ENCODE measurements at places on chromosomes 1 and 21. TPM values are rescaled to one million over a fixed set of nuclear protein-coding genes. Genes with fewer than 3 reads are reported as not detected.

TMEM234 gene
- 9.3 TPM for total RNA-seq

DNA sequence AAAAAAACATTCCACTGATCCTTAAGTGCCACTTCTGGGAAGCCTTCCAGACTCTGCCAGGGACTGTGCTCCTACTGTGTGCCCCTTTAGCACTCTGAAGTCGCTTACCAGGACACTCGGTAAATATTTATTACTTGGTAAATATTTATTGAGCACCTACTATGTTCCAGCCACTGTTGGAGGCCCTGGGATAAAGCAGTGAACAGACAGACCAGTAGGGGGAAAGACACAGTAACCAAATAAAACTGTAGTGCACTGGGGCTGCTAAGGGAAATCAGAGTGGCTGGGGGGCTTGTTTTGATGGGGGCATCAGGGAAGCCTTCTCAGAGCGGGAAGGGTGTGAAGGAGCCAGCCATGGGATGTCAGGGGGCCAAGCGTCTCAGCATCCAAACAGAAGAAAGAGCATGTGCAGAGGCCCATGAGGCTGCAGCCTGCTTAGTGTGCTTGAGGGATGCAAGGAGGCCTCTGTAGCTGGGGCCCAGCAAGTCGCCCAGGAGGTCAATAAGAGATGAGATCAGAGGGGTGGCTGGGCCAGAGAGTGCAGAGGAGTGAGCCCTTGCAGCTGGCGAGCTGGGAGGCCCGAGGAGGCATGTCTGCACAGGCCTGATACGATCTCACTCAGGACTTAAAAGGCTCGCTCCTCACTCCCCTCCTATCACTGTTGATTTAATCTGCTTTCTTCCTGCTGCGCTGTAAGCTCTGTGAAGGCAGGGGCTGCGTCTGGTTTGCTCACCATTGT is 28.6 kb downstream of the KAZN start:
- peak; percentile 65 for ATAC-seq

- ATAC-seq = no peak
Measured at GRCh38 chr1:10295481-10296085, 85.2 kb downstream of the KIF1B start.

CYP2J2 gene
- total RNA-seq = 3.9 TPM

RHEX gene
- total RNA-seq = 6.8 TPM

GRCh38 chr1:226654046-226654667 is 84.9 kb downstream of the ITPKB start:
- no peak for ATAC-seq

DNA sequence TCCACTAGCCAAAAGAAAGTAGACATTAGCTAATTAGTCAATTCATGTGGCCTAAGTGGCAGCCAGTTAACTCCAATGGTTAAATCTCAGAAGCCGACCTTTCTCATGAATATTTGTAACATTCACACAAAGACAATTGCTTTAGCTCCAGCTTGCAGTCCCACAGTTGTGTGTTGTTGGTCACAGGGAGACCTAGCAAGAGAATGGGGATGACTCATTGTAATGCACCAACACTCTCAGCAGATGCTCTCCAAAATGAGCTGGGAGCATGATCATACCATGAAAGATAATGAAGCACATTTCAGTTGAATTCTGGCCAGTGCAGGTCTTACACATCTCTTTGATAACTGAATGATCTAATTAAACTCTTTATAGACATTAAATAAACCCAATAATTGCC is 160.4 kb downstream of the HLX start:
- no peak for ATAC-seq

IGSF21 gene
- 3.5 TPM for total RNA-seq

LCE1E gene
- 0.39 TPM for total RNA-seq

- ATAC-seq = peak; percentile 92
Measured at GRCh38 chr1:232142403-232143314, 487.3 kb downstream of the SIPA1L2 start.

FOXO6 gene
- 2.2 TPM for total RNA-seq

DNA sequence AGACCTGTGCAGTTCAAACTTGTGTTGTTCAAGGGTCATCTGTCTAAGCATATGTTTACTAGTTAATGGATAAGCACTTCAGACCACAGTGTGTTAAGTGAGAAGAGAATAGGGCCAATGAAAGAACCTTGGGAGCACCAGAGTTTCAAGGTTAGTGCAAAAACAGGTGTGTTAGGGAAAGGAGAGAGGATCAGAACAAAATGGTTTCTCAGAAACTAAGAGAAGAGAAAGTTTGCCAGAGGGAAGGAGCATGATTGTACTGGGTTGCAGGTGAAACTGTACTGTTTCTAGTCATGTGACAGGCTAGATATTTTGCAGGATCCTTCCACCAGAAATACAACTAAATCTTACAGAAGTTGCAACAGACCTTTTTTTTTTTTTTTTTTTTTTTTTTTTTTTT is 23.3 kb downstream of the RPRD2 start:
- ATAC-seq = no peak

- no peak for ATAC-seq
Measured at GRCh38 chr1:227948493-227949260, 945 bp upstream of the WNT9A start.

- no peak for ATAC-seq
Measured at GRCh38 chr1:202291961-202292712, 49.6 kb downstream of the UBE2T start.

DNA sequence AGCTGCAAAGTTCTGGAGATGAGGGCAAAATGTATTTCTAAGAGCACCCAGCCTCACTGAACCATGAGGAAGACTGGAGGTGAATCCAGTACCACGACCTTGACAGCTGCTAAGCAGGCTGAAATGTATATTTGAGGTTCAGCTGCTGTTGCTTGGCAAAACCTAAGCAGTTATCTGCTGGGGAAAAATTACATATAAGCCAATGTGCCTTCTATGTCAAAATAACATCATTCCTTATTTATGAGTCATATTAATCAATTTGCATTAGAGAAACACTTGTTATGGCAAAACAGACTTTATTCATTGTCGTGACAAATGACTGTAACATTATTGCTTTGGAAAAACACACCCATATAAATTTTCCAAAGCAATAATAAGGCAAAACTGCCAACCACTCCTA is 560.5 kb upstream of the NR5A2 start:
- ATAC-seq = no peak

DNA sequence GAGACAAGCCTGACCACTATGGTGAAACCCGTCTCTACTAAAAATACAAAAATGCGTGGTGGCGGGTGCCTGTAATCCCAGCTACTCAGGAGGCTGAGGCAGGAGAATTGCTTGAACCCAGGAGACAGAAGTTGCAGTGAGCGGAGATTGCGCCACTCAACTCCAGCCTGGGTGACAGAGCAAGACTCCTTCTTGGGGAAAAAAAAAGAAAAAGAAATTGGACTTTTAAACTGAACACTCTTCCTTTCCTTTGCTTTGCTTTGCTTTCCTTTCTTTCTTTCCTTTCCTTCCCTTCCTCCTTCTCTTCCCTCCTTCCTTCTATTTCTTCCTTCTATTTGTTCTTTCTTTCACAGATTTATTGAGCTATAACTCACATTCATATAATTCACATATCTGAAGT is 43.3 kb upstream of the PUM1 start:
- ATAC-seq = no peak

DNA sequence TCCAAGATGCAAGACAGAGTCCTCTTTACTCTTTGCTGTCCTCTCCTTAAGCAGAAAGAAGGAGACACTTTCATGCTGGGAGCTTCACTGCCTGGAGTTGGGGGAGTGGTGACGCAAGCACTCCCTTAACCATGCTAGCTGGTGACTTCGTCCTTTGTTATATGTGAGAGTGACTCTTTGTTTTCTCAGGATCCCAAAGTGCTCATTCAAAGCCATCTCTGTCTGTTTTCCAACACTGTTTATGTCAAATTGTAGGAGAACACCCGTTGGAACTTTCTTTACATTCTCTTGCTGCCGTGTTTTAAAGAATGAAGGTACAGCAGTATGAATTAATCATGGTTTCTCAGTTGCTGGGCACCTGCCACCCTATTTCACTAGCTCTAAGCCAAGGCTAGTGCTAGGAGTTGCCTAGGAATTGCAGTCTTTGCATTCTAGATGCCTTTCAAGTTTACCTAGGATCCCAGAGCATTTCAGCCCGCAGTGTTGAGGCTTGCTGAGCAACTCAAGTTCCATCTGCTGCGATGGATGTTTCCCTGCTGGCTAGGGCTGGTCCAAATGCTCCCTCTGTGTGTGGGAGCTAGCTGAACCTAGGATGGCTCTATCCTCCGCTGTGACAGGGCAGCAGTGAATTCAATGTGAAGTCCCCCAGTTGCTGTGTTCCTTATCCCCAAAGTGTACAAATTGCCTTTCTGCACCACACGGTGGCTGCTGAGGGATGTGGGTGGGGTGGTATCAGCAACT is 82.6 kb upstream of the GPR52 start:
- ATAC-seq = no peak

RASAL2 gene
- total RNA-seq = 17.0 TPM

- ATAC-seq = peak; percentile 82
Measured at GRCh38 chr1:225817611-225818061, 7.7 kb downstream of the EPHX1 start.

GJA9 gene
- not detected for total RNA-seq

GRCh38 chr1:72442262-72442661 is 159.9 kb upstream of the NEGR1 start:
- ATAC-seq = no peak

GRCh38 chr1:42684139-42684538 is 1.9 kb downstream of the YBX1 start:
- ATAC-seq = no peak

- ATAC-seq = no peak
Measured at GRCh38 chr21:45367402-45368351, 37.3 kb upstream of the COL18A1 start.

LIN9 gene
- total RNA-seq = 2.9 TPM

DNA sequence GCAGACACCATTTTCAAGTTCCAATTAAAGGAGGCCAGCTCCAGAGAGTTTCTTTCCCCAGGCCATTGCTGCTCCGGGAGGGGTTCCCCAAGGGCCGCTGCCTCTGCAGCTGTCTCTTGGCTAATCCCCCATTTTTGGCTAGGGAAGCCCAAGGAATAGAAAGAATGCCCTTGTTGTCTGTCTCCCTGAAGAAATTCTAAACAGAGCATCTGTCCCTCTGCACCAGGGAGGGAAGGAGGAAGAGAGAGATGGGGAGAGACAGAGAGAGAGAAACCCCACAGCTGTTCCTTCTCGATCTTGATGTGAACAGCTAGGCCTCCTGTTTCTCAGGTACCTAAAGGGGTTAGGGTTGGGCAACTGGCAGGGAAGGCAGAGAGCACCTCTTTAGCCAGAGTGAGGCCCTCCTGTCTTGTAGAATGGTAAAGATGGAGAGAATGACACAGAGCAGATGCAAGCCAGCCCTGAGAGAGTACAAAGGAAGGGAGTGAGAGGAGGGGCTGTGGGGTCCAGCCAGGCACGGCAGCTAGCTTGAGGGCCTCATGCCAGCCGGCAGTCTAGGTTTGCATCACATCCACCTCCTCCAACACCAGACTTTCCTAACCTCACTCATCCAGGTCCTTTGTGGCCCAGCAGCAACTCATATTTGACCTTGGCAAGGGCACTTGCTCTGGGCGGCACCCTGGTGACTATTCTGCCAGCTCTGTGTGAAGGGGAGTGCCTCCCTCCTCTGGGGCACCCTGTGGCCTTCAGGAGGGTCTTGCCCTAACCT is 13.1 kb downstream of the OPTC start:
- ATAC-seq = peak; percentile 57

KRTAP21-3 gene
- not detected for total RNA-seq

WDR64 gene
- total RNA-seq = not detected

DNA sequence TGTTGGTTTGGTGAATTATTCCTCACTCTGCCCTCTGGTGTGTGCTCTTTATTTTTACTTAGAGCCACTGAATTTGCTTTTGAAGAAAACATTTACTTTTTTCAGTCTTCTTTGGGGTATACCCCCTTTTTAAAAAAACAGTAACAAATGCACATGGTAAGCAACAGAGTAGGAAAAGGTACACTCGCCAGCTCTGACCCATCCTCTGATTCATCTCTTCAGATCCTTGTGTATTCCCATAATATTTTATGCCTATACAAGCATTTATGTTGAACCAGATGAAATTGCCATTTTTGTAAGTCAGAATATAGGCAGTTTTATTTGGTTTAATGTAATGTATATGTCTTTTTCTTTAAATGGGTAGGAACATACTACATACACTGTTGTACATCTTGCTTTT is 28.3 kb downstream of the TTC3 start:
- ATAC-seq = no peak

REN gene
- total RNA-seq = not detected

DNA sequence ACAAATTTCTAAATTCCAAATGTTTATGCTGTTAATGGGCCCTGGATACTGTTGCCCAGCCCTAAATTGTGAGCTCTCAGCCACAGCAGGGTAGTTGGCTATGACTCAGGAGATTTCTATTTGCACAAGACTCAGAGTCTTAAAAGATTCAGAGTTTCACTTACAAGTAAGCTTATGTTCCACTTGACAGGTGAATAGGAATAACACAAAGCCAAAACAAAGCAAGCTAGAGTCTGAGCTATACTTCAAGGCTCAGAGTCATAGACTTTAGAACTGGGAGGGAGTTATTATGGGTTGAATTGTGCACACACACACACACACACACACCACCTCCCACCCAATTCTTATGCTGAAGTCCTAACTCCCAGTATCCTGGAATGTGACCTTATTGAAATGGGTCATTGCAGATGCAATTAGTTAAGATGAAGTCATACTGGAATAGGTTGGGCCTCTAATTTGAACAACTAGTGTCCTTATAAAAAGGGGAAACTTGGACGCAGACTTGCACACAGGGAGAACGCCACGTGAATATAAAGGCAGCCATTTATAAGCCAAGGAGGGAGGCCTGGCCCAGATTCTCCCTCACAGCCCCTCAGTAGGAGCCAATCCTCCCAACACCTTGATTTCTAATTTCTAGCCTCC is 30.2 kb downstream of the PRDX6 start:
- peak; percentile 42 for ATAC-seq

GRCh38 chr21:26389971-26390641 is 183.0 kb downstream of the CYYR1 start:
- ATAC-seq = no peak

DNA sequence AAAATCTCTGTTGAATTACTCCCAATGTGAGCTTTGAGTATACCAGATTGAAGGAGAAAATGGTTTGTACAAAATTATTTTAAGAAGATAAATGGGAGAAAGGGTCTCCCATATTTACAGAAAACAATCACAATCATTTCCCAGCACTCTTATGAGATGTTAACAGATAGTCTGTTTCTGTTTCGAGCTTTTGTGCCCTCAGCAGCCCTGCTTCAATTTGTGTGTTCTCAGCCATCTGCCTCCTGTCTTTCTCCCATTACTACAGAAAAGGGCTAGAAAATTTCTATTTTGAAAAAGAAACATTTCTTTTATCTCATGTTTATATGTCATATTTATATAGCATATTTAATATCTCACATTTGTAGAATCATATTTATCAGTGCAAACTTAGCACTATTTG is 498.4 kb downstream of the TTLL7 start:
- ATAC-seq = no peak

DNA sequence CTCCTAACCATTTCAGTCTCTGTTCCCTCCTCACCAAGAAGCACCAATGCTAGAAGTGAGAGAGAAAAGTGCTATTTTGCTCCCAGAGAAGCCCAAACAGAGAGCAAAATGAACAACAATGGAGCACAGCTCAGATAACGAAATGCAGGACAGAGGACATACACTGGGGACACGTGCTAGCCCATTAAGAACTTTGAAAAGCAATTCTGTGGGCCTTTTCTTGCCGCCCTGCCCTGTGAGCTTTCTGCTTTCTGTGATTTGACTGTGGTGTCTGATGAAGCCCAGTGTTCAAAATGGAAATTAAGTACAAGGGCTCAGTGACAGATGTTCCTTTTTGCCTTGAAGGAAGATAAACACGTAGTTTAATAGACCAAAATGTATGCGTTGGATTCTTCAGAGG is 130.8 kb downstream of the S1PR1 start:
- no peak for ATAC-seq

GRCh38 chr1:235336903-235337302 is 8.5 kb downstream of the GGPS1 start:
- no peak for ATAC-seq
